Coronary artery (tissue), 2 donors: ENCODE measurements at places on chromosomes 5 and 9.

GRCh38 chr9:31114346-31114745 lies 1270.1 kb upstream of the ACO1 start:
- no peak for DNase-seq

DNA sequence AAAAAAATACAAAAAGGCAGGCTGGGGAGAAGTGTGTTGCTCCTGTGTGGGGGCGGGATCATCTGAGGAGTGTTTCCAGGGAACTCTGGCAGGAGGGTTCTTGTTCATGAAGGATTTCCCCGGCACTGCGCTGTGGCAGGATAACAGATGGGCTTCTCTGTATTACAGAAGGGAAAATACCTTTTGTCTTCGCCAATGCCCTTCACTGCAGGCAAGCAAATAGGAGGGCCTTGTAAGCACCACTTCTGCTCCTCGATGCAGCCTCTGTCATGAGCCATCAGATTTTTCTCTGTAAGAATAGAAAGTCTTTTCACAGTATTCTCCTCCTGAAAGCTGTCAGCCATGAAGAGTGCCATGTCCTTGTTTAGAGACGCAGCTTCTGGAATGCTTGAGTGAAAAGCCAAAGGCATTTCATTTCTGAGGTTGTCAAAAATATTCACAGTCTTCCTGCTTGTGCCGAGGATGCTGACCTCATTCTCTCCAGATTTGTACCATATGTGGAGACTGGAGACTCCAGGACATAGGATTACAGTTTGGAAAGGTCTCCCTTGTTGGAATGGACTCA lies 294.0 kb downstream of the YTHDC2 start:
- DNase-seq: no peak

DNA sequence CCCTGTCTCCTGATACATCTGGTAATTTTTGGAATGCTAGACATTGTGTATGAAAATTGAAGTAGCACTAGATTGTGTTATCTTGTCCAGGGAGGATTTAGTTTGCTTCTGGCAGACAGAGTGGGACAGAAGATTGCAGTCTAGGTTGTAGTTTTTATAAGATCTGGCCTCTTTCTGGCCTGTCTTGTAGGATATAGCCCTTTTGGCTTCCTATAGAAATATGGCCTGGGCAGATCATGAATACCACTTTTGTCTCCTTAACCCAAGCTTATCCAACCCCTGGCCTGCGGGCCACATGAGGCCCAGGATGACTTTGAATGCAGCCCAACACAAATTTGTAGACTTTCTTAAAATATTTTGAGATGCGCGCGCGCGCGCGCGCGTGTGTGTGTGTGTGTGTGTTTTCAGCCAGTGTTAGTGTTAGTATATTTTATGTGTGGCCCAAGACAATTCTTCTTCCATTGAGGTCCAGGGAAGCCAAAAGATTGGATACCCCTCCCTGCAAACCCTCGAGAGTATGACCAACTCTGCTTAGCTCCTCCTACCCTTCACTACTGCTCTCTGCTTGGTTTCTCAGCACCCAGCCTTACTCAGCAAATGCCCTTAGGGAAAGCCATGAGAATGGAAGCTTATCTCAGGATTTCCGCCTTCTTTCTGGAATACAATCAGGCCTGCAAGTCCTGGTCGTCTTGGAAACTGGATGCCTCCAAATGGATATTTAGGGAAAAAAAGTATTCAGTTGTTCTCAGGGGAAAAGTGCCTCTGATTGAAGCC lies 26.5 kb downstream of the ANKRD33B start:
- DNase-seq: no peak

DNA sequence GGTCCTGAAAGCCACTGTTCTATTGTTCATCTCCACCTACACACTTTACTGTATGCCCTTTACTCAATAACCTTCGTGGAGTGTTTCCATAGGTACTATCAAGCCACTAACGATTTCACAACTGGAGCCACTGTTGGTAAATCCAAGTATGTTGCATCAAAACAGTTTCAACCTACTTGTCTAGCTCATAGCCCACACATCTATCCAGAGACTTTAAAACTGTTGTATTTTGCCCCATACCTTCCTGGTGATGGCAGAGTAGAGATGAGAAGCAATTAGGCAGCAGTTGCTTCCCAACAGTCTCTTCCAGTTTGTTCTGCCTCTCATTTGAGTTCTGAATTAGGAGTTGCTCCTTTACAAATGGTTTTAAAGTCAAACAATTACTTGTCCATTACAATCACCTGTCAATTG lies 607 bp downstream of the FAXDC2 start:
- no peak for DNase-seq

DNA sequence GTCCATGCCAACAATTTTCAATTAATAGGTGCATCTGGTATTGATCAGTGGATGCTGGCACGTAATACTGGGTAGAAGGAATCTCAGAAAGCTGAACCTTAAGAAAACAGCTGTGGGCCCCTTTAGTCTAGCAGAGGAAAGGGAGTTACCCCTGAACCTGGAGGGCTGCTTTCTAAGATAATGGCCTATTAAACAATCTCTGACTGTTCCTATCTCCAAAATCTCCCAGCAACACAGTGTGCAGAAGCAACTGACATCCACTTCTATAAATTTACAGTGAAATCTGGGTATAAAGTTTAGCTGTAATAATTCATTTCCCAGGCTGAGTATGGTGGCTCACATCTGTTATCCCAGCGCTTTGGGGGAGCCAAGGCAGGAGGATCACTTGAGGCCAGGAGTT lies 198.8 kb downstream of the MAPKAP1 start:
- no peak for DNase-seq

GRCh38 chr9:114086607-114087006 lies 8.5 kb upstream of the AMBP start:
- DNase-seq: no peak

- DNase-seq: no peak
Observed at GRCh38 chr5:125377141-125377540, 630.7 kb upstream of the ZNF608 start.

- DNase-seq: no peak
Observed at GRCh38 chr9:122113574-122113973, 20.5 kb upstream of the TTLL11 start.

DNA sequence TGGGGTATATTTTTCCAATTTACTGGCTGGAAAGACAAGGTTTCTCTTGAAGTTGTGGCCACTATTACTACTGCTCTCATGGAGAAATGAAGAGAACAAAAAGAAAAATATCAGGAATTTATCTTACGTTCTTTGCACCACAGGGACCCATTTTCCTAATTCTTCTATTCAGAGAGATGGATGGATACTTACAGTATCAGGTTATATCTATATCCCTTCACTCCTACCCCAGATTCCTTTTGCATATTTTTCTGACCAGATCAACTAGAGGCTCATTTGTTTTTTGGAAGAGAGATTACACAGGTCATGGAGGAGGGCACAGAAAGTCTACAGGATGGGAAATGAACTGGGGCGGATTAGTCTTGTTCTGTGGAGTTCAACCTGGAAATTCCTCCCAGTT lies 277.2 kb upstream of the VLDLR start:
- no peak for DNase-seq

DNA sequence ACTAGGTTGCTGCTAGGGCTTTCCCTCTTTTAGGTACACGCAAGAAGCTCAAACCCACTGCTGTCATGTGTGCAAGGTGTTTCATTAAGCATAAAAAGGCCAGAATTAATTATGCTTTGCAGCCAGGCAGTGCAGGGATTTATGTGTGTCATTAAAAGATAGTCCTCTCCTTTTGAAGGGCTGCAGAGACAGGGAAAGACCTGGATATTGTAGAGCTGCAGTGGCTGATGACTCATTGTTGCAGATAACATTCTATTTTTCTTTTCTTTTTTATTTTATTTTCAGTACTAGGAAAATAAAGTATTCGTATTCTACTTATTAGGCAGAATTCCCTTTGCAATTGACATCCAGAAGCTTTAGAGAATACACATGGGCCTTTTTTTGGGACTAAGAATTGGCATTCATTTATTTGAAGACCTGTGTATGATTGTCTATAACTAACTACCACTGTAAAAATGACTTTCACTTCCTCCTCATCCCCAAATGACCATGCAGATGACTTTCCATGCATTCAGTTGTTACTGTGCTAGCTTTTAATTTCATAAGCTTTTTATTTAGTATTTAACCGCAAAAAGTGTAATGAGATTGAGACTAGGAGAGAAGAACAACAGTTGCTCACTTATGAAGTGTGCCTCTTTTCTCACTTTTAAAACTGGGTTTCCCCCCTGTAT lies 113.0 kb downstream of the PAM start:
- DNase-seq: no peak

- no peak for DNase-seq
Observed at GRCh38 chr5:132850066-132850465, 16.2 kb downstream of the GDF9 start.

GRCh38 chr9:103301051-103301450 lies 305.9 kb downstream of the CYLC2 start:
- DNase-seq: no peak

- no peak for DNase-seq
Observed at GRCh38 chr5:173514661-173515060, 101.8 kb downstream of the BOD1 start.

GRCh38 chr5:26060212-26060611 lies 978.2 kb downstream of the CDH9 start:
- DNase-seq: no peak

DNA sequence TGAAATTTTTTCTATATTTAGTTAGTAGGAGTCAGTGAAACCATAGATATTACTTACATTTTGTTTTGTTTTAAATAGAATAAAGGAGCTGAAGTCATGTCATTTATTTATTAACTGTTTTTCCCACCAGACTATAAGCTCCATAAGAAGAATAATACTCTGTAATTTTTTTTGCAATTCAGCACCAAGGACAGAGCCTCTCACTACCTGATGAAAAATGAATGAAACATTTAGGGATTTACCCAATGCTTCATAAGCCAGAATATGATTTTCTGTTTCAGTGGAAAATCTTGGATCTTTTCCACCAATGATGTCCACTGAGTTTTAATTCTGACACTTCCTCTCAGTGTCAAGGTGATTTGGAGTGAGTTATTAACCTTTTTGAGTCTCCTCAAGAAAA lies 624.9 kb upstream of the GRAMD2B start:
- DNase-seq: no peak

GRCh38 chr5:126888175-126888574 lies 111.2 kb downstream of the LMNB1 start:
- no peak for DNase-seq

DNA sequence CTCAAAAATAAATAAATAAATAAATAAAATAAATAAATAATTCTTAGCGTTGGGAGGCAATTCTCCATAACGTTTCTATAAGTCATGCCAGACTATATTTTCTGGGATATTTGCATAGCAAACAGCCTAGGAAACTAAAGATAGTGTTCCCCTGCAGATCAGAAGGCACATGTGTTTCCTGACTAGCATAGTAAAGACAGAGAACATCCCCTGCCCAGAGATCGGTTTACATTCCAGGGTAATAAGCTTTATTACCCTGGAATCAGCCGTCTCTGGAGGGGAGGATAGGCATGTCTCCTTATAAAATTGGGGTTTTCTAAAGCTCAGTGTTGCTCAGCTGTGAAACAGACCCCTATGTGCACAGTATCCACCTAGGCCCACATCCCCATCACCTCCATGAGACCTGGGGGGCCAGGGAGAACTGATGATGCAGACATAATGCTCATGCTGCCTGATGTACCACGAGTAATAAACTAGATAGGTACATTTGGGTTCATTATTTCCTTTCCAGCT lies 36.9 kb upstream of the IFNK start:
- no peak for DNase-seq

DNA sequence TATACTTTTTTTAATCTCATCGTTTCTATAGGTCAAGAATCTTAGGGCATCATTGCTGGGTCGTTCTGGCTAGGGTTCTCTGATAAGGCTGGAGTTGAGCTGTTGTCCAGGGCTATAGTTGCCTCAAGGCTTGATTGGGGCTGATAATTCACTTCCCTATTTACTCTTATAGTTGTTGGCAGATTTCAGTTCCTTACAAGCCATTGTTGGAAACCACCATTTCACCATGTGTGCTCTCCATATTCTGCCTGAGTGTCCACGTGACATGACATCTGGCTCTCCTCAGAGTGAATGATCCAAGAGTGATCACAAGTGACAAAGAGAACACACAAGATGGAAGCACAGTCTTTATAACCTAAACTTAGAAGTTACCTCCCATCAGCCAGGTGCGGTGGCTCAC lies 852.2 kb downstream of the EFNA5 start:
- no peak for DNase-seq

- no peak for DNase-seq
Observed at GRCh38 chr5:122363623-122364022, 51.6 kb downstream of the SNCAIP start.

- DNase-seq: no peak
Observed at GRCh38 chr5:6701491-6701890, 11.7 kb upstream of the TENT4A start.

DNA sequence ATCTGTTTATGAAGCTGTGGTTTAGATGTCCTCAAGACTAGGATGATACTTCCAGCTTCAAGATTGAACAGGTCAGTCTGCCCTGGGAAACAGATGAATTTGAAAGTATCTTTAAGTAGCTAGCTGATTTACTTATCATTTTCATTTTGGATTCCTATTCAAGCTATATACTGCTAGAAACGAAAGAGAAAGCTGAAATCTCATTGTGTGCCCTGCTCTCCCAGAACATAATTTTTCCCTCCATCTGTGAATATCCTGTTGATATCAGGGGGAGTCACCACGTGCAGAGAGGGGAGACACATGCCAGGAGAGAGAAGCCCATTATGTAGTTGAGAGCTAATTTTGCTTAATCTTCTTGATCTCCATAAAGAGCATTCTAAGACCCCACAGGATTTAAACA lies 439.1 kb downstream of the NR2F1-AS1 start:
- DNase-seq: no peak

DNA sequence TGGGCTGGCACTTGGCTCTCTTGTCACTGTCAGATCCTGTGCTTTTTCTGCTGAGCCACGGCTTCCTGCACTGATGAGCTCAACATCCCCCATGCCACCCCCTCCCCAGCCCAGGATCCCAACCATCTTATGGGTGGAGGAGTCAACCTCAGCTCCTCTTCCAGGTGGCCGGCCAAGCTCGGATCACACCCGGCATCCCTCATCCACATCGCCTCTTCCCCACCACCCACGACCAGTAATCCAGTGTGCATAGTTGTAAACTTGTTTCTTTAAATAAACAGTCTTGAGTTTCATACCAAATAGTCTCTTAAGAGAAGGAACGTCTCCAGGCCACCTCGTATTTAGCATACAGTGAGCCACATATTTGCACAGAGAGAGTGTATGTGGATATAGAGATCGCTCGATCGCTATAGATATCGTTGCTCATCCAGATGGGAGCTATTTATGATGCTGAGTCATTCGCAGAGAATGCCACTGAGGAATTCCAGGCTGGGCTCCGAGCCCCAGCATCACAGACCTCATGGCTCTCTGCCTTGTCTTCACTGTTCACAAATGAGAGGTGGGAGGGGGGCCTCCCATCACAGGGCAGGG lies 61.8 kb upstream of the CPLX2 start:
- DNase-seq: no peak

GRCh38 chr5:34525761-34526160 lies 130.4 kb upstream of the RAI14 start:
- no peak for DNase-seq

- DNase-seq: no peak
Observed at GRCh38 chr9:134304261-134304660, 22.0 kb upstream of the RXRA start.

GRCh38 chr5:127416906-127417305 lies 100.5 kb upstream of the PRRC1 start:
- no peak for DNase-seq
